ENCODE measurements at places on chromosomes 13 and 19. TPM values are rescaled to one million over a fixed set of nuclear protein-coding genes. Genes with fewer than 3 reads are reported as not detected.

Gene PSG11
- not detected for polyA plus RNA-seq

Gene ARHGAP33
- polyA plus RNA-seq, result 11.0 TPM

Gene ZNF530
- polyA plus RNA-seq, result 4.9 TPM

GRCh38 chr19:32901504-32902161 lies 32.1 kb upstream of the SLC7A9 start:
- DNase-seq, result no peak

DNA sequence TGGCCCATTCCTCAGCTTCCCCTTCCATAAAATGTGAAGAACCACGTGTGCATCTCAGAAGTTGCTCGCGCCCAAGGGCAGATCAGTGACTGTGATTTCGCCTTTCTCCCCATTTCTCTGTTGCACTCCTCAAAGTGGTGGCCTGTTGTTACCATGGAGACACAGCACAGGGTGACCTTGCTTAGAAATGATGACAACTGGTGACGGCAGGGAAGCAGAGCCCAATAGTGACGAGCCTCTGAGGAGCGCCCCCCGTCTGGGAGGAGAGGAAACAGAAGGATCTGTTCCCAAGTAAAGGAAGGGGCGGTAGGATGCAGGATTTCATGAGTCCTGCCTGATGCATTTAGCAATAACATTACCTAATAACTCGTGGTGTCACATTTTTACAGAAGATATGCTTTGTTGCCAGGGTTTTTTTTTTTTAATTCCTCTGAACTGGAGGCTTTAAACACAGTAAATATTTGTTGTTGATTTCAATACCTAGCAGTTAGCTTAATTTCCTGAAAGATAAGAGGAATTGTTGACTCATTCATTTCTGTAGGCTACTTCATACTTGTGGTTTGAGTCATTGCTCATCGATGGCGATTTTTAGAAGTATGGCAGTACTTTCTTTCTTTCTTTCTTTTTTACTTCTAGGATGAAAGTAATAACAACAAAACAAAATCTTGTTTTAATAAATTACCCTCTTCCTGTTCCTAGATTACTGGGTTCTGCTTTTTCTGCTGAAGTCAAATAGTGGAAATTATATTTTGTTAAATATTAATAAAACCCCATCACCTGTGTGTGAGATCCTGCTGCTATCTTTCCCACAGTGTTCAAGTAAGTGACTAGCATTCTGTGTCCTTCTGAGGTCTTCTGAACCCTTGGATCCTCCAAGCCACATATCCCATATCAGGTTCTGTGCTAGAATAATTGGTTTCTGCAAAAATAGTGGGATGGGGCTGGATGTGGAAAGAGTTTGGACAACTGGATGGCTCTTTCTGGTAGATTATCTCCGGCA lies 36.0 kb downstream of the MBNL2 start:
- no peak for DNase-seq

DNA sequence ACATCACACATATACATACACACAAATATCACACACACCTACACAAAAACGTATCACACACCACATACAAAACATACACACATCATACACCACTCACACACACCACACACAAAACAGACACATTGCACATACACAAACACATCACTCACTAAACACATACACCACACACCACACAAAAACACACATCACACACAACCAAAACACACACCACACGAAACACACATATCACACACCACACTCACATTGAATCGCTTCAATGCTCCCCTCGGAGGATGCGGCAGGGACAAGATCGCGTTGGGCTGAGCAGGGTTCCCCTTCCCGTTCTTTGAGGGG lies 131.5 kb downstream of the CRYL1 start:
- DNase-seq, result no peak

- DNase-seq, result no peak
Observed at GRCh38 chr13:110017379-110017778, 231.0 kb upstream of the IRS2 start.

GRCh38 chr13:44287958-44288357 lies 85.7 kb upstream of the SERP2 start:
- no peak for DNase-seq

GRCh38 chr13:27522847-27523246 lies 72.5 kb upstream of the MTIF3 start:
- no peak for DNase-seq

GRCh38 chr19:49441960-49442350 lies 628 bp upstream of the SLC17A7 start:
- no peak for DNase-seq

DNA sequence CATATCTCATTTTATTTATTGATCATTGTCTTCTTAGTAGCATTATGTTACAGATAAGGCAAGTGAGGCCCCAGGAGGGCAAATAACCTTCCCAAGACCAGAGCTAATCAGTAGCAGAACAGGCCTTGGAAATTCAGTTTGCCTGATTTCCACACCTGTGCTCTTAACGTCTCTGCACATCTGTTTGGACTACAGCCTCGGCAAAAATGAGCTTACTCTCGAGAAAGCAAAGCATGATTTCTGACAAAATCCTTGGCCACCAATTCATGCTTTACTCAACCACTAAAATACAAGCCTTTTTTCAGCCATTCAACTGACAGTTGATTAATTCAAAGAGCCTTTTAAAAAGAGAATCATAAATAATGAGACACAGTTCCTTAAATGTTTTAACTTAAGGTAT lies 309.3 kb upstream of the HTR2A start:
- no peak for DNase-seq

DNA sequence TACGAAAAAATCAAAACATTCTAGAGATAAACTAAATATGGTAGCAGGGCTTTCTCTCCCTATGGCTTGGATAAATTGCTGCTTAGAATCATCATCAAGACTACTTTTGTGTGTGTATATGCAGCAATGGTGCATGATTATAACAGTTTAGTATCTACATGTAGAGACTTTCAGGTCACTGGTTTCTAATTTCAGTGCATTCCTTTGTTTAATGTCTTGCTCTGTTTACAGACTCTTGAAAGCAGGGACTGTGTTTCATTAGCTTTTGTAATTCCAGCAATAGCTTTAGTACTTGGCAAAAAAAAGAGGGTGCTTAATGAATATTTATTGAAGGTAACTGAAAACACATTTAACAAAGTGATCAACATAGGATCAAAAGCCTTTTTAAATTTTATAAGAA lies 420.7 kb downstream of the PCDH9 start:
- DNase-seq, result no peak

DNA sequence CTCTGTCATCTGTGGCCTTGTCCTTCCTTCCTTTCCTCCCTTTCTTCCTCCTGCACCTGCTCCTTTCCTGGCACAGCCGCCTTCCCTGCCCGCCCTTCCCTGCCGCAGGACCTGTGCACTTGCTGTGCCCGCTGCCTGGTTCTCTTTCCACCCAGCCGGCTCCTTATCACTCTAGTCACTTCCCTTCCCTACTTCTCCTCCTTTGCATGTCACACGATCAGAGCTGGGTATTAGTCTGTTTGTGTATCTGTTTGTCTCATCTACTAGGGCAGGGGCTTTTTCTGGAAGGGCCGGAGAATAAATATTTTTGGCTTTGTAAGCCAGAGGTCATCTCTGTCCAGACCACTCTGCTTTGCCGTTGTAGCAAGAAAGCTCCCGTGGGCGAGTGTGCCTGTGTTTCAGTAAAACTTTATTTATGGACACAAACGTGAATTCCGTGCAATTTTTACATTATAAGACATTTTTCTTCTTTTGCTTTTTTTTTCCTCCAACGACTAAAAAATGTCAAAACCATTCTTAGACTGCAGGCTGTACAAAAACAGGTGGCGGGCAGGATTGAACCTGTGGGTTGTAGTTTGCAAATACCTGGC lies 6.1 kb downstream of the KDM4B start:
- no peak for DNase-seq

DNA sequence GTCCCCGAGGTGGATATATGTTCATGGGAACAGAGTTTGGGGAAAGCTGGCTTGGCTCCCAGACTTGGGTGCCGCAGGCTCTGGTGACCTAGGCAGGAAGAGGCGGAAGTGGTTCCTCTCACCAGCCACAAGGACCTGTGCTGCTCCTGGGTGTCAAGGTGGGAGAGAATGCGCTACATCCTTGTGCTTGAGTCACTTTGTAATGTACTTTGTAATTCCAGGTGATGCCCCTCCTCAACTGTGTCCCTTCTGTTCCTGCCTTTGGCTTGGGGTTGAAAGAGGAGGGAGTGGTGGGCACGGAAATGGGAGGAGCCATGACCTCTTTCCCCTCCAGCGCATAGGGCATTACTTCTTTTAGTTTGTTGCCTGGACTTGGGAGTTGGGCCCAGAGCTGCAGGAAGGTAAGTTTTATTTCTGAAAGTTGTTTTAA lies 10.9 kb downstream of the GARRE1 start:
- DNase-seq, result no peak

DNA sequence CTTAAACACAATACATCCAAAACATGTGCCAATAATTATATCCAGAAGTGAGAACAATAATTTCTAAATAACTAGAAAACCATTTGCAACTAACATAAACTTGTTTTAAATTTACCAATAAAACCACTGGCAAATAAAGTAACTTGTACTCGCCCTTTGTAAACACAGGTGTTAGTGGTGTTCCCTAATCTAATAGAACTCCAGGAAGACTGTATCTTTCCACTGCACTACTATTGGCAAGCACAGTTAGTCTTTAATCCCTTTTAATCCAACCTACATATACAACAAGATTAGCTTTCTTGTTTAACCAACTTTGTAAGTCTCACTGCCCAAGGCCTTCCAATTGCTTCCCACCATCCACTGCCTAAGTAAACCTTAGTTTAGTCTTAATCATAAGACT lies 79.5 kb downstream of the PCDH9 start:
- DNase-seq, result no peak

DNA sequence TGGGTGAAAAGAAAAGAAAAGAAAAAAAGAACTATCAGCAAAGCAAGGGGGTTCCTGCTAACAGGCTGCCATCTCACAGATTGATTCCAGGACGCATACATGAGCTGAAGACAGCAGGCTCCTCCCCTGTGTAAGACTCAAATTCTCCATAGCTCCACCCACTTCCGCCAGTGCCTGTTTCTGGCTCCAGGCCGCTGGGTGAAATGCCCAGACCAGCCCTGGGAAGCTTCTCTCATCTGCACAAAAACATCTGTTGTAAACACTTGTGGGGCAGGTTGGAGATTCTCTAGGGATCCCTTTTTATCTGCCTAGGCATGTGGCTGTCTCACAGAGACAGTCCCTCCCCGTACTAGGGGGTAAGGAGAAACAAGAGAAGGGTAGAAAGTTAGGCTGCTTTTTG lies 1054.4 kb upstream of the SPRY2 start:
- DNase-seq, result no peak

DNA sequence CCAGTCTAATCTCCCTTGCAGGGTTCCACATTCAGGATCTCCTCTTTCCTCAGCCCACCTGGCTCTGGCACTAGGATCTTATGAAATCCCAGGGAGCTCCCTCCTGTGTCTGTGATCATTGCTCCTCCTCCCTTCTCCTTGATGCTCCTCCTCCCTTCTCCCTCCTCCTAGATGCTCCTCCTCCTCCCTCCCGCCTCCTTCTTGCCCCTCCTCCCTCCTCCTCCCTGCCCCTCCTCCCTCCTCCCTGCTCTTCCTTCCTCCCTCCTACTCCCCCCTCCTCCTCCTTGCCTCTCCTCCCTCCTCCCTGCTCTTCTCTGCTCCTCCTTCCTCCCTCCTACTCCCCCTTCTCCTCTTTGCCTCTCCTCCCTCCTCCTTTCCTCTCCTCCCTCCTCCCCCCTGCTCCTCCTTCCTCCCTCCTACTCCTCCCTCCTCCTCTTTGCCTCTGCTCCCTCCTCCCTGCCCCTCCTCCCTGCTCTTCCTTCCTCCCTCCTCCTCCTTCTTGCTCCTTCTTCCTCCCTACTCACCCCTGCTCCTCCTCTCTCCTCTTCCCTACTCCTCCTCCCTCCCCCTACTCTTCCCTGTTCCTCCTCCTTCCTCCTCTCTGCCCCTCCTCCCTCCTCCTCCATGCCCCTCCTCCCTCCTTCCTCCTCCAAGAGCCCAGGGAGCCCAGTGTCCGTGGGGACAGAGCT lies 14.9 kb upstream of the ZBTB7A start:
- DNase-seq, result no peak

DNA sequence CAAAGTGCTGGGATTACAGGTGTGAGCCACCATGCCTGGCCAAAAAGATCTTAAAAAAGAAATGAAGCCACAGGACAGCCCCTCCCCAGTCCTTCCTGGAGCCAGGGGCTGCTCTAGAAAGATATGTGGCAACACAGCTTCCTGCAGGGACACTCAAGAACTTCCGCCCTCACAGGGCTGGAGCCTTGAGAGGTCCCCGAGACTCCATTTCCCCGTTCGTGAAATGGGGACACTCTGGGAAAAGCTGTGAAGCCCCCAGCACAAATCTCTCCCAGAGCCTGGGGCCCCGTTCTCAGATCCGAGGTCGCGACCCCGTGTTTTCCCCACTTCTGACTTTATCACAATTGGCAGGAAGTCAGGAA lies 2.5 kb upstream of the GPX4 start:
- no peak for DNase-seq

DNA sequence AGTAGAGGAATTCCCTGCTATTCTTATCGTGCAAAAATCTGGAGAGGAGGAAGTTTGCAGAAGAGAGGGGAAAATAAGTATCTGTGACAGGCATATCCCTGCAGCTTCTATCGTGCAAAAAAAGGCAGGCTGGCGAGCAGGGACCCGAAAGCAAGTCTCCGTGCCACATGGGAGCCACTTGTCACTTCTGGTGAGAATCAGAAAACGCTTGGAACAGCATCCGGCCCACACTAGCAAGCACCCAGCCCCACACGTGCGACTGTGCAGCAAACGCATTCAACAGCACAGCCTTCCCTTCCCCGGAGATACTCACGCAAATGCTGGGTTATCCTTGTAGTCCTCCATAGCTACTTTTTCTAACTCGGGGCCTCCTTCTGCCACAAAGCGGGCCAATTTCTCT lies 16.9 kb downstream of the SUGP1 start:
- DNase-seq, result no peak

GRCh38 chr13:85538957-85539356 lies 260.3 kb downstream of the SLITRK6 start:
- DNase-seq, result no peak

DNA sequence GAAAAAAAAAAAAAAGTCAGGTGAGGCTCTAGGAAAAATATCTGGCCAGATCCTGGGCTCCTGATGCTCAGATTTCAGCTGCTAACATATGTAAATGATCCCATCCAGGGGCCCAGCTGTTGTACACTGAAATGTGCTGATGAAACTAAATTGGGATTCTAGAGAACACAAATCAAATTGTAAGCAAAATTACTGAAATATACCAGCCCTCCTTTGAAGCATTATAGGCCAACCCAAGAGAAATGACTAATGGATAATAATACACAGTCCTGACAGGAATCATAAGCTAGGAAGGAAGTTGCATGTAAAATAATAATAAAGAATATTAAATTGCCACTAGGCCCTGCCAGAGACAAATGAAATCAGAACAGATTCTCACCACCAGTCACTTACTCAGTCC lies 17.8 kb downstream of the KCTD12 start:
- DNase-seq, result no peak

Measured in right renal cortex interstitium (tissue), 3 donors.